ENCODE measurements at places on chromosomes 3 and 15.

DNA sequence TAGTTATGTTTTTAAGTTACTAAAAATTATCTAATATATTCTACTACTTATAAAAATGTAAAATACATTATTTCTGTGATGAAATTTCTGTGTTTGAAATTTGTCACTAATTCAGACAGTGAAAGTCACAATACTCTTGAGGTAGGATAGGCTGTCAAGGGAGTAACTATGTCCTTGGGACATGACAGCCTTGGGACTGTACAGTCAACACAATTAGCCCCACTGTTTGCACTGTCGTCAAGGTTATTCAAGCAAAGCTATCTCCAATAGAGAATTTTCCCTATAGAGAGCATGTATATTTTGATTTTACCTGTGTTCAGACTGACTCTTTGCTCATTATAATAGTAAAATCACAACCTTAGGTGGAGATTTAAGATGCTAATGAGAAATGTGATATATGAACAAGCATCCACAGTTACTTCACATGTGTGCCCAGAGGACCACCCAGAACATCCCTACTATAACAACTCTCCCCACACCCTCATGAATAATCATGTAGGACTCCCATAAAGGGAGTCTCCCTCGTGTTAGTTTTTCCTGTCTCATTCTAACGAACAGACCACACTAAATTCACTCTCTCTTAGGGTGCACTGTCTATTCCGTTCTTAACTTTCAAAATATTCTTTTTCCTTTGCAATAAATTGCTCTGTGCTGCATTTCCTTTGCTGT, 1476.3 kb upstream of the CADM2 start:
- no peak for DNase-seq

- no peak for DNase-seq
Measured at GRCh38 chr3:66497288-66497984, 3.4 kb downstream of the LRIG1 start.

DNA sequence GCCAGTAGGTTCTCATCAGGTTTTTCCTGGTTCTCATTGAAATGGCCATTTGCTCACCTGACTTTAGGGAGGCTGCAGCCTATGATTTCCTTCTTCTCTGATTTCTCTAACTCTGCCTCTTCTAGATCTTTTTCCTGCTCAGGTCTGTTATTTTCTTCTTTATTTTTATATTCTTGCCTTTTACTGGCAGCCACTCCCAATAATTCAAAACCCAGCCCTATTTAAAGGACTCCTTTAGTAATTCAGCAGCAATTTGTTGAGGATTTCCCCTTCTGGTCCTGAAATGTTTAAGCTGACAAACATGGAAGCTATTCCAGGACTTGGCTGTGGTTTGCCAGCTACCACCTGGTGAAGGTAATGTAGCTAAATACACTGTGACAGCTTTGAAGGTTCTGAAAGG, 201.5 kb downstream of the ZMAT3 start:
- DNase-seq, result no peak

DNA sequence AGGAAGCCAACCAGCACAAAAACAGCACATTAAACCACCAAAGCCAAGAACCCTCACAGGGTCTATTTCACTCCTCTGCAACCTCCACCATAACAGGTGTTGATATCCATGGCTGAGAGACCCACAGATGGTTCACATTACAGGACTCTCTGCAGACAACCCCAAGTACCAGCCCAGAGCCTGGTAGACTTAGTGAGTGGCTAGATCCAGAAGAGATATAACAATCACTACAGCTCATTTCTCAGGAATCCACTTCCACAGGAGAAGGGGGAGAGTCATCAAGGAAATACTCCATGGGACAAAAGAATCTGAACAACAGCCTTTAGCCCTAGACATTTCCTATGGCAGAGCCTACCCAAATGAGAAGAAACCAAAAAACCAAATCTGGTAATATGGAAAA, 168.1 kb upstream of the CD96 start:
- no peak for DNase-seq

GRCh38 chr3:188432802-188433520, 279.0 kb downstream of the LPP start:
- DNase-seq, result no peak

DNA sequence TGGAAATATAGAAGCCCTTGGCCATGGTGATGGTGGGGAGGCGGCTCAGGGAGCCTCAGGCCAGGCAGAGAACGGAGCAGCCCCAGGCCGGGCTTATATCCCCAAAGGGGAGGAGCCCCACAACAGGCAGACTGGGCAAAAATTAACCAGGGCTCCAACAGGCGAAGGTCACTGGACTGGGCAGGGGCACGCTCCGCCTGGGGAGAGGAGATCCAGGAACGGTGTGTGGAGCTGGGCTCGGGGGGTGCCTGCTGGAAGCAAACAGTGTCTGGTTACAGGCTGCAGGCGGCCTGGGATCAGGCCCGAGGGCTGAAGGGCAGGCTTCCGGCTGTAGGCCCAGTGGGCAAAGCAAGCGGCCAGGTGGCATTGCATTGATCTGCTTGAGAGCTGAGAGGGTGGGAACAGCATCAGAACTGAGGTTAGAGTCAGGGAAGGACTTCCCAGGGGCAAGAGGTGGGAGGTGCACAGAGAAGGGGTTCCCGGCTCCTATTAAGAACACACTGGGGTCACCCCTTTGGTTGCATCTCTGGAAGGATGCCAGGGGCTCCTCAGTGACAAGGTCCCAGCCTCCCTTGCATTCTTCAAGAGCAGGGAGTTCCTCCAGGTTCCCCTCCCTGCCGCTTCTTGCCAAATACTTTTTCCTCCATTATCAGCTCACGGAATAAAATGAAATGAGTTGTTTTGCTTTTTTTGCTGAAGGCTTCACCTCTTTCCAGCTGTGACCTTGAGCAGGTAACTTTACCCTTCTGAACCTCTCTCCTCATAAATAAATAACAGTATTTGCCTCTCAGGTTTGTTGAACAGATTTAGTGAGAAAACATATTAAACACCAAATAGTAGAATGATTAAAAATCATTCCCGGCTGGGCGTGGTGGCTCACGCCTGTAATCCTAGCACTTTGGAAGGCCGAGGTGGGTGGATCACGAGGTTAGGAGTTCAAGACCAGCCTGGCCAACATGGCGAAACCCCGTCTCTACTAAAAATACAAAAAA, 7.8 kb downstream of the ANPEP start:
- DNase-seq, result no peak

GRCh38 chr3:162138509-162138908, 641.9 kb downstream of the OTOL1 start:
- no peak for DNase-seq

DNA sequence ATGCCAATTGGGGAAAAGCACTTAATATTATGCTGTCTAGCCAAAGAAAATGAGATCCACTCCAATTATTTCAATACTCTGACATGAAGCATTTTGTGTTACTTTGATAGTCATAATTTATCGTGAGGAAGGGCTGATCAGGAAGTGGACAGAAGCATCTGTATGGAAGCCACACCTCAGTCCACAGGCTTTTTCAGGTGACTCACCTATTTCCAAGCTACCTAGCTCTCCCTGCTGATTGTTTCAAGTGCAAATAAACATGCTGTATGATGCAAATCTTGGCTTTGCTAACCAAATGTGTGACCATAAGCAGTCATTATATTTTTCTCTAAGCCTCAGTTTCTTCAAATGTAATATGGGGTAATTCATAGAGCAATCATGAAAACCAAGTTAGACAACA, 30.8 kb upstream of the CPB1 start:
- DNase-seq, result no peak

GRCh38 chr3:55766753-55767152, 279.6 kb upstream of the WNT5A start:
- DNase-seq, result no peak

DNA sequence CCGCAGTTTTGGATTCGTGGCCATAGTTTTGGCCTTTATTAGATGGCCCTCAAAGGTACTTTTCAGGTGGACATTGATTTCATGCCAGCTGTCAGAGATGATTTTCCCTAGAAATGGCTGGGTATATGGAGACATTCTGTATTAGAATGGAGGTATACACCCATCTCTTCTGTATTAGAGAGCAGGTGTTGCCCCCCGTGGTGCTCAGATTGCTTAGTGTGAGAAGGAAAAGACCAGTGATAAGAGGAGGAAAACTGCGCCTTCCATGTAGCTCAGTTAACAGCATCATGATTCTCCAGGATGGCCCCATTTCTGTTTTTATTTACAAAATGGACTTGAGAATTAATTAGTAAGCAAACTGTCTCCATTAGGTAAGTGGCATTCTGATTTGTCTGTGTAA, 145.9 kb downstream of the IGF1R start:
- DNase-seq, result no peak

GRCh38 chr15:79474252-79474651, 42.1 kb downstream of the MINAR1 start:
- DNase-seq, result no peak

DNA sequence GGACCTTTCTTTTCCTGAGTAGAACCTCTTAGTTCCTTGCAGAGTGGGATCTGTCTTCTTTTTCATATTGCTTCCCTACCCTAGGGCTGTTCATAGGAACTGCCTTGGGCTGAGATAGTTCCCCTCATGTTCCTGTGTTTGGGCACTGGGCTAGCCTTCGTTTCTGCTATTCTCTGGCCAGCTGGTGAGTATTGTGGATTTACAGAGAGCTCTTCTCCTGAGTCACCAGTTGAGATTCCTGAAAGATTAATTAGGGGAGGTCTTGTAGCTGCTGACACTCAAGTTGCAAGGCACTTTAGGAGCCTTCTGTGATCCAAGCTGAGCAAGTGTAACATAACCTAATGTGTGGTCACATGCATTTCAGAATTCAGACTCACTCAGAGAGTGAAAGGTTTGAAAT, 30.7 kb downstream of the CHD2 start:
- no peak for DNase-seq

DNA sequence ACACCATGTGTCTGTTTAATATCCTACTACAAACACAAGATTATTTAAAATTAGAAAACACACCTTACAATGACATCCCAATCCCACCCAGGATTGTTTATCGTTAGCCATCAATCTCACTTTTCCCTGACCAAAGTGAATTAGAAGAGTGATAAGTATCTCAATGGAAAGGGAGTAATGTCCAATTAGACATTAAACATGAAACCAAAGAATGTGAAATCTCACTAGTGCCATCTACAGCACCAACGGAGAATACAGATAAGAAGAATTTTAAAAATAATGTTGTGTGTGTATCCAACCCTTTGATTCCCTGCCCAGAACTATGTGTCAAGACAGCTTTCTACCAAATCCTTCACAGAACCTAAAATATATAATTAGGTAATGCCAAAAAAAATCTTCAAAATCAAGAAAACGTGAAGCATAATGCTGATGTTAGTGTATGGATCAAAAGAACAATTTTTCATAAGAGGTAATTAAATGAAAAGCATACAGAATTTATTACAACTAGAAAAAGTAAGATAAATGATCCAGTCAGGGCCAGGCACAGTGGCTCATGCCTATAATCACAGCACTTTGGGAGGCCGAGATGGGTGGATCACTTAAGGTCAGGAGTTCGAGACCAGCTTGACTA, 64.2 kb downstream of the SCAPER start:
- no peak for DNase-seq

GRCh38 chr3:56880720-56881575, 79.2 kb upstream of the ARHGEF3 start:
- no peak for DNase-seq

DNA sequence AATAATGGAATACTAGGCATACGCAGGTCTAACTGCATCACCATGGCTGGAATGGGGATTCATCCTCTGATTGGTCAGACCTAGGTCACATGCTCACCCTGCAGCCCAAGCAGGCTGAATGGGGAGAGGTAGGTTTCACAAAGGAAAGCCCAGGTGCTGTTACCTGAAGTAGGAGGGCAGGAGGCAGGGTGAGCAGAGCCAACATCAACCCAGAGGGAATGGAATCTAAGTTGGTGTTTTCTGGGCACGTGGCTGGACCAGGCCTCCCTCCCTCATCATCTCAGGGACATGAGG, 6.7 kb upstream of the H1-8 start:
- no peak for DNase-seq

DNA sequence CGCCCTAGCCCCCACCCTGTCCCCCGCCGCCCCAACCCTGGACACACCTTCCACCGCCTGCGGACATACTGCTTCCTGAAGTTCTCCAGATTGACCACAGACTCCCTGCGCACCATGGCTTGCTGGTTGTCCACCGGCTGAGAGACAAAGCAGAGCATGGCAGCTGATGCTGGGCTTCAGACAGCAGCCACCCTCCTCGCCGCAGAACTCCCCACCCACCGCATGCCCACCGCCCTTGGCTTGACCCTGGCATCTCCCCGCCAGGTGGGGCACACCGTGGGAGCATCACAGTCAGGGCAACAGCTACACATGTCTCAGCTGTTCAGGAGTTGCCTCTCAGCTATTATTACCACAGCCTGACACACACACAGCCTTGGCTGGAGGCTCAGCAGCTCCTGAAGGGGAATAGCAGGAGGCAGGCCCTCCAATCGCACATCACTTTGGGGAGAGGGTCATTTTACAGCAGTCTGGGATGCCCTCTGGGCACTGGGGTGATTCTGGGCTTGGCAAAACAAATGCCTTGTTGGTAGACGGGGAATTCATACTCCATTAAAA, 78.4 kb upstream of the HERC1 start:
- no peak for DNase-seq

DNA sequence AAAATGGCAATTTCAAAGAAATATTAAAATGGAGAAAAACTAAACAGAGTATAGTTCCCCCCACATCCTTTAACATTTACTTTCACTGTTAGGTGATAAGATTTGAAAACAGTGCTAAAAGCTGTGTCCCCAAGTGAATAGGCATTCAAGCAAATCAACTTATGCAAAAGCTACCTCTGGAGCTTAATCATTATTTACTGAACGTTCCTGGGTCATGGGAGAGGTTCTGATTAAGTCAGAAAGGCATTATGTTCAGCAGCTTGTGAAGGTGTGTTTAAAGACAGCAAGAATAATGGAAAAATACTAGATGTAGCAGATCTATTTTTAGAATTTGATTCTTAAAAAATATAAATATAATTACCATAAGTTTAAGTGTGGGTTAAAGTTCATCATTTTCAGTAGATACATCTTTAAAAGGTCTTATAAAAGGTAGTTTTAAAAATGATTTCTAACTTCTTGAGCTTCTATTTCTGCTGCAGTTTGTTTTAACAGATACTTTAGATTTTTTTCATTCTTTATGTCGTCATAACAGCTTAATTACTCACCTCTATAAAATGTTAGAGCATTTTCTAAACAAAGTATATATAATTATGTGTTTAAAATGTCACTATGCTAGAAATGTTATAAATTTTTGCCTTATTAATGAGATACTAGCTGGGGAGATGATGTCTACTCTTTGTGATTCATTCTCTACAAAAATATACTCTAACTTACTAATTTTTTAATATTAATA, 127.9 kb downstream of the MITF start:
- DNase-seq, result no peak

DNA sequence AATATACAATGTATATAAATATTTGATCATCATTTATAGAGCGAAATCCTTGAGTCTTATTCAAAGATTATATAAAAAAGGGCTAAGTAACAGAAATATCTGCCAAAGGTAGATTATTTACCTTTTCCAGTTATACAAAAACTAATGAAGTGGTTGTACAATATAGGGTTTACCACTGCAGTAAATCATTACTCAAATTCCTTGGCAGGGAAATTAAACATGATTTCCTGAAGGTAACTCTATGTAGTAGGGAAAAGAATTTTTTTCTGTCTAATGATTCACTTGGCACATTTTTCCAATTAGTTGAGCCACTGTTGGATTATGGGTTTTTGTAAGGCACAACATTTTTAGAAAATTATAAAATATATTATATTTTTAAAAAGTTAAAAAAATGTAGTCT, 129.6 kb downstream of the NR2F2 start:
- DNase-seq, result no peak

- no peak for DNase-seq
Measured at GRCh38 chr3:68866157-68866556, 66.2 kb downstream of the TAFA4 start.
